Dermis blood vessel endothelial cell (primary cell): ENCODE measurements at places on chromosomes 11 and 22.

DNA sequence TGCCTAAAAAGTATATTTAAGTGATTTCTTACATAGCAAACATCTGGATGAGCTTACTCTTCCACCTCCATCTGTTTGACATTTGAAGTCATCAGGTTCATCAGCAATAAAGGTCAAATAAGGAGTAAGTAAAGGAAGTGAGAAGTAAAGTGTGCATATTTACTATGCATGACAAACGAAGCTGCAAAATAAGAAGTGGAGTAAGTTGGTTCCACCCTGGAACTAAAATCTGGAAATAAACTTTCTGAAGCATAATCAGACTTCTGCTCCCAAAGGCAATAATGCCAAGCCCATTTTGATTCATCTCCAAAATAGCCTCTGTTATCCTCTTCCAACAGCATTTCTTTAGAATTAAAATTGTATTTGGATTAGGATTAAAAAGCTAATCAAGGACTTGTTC lies 8.4 kb upstream of the FIBIN start:
- DNase-seq: no peak

GRCh38 chr22:28674121-28674563 lies 5.5 kb downstream of the TTC28 start:
- DNase-seq: no peak

GRCh38 chr11:116925050-116925449 lies 87.6 kb upstream of the APOA1 start:
- DNase-seq: no peak

DNA sequence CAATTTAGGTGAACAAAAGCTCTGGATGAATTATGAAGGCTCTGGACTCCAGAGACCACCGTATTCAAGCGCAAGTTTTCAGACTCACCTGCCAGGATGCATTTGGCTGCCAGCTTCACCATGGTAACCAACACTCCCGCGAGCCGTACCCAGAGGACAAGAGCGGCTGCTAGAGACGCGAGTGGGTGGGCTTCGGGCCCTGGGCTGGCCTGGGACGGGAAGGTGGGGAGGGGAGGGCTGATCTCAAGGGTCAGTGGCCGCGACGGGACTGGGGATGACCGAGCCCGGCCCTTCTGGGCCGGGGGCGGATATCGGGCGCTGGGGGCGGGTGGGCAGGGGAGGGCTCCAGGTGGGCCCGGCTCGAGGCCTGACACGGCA lies 344 bp downstream of the IFT27 start:
- peak; percentile 35 for DNase-seq

DNA sequence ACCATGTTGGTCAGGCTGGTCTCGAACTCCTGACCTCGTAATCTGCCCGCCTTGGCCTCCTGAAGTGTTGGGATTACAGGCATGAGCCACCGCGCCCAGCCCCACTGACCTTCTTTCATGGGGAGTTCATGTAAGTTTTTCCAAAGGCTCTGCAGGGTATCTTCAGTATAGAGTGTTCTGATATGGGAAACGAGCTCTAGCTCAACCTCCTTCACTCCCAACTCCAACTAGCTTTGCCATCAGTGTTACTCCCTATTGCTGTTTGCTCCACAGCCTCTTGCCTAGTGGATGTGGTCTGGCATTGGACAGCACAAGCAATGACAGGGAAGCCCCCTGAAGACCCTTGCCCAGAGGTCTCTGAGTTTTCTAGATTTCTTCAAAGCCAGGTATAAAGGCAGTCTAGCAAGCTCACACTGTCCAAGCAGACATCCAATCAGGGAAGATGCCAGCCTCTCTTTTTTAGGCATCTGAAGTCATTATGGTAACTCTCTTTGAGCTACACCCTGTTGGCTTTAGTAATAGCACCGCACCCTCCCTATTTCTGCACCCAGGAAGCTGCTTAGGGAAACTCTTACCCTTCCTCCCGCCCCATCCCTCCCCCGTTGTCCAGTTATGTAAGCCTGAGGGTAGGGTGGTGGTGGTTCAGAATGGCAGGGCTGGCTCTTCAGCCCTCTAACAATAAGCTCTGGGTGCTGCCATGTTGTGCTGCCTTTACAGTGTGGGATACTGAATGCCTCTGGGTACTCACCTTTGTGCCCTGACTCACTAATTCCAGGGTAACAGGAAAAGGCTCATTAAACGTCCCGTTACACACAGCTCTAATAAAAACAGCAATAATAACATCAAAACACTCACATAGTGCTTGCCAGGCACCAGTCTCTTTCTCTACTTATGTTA lies 41.4 kb upstream of the CLDN5 start:
- peak; percentile 96 for DNase-seq

DNA sequence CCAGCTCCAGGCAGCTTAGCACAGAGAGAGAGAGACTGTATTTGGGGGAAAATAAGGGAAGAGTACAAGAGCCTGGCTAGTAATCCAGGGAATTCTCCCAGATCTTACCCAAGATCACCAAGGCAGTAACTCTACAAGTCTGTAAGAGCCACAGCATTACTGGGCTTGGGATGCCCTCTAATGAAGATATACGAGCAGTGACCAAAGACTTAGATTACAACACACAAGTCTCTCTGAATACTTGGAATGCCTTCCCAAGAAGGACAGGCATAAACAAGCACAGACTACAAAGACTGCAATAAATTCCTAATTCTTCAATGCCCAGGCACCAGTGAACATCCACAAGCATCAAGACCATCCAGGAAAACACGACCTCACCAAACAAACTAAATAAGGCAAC lies 17.7 kb downstream of the DNAJC24 start:
- DNase-seq: no peak

GRCh38 chr11:2902784-2903671 lies 17.5 kb upstream of the CDKN1C start:
- DNase-seq: no peak

- no peak for DNase-seq
Measured at GRCh38 chr11:37038911-37039310, 440.9 kb upstream of the RAG2 start.

DNA sequence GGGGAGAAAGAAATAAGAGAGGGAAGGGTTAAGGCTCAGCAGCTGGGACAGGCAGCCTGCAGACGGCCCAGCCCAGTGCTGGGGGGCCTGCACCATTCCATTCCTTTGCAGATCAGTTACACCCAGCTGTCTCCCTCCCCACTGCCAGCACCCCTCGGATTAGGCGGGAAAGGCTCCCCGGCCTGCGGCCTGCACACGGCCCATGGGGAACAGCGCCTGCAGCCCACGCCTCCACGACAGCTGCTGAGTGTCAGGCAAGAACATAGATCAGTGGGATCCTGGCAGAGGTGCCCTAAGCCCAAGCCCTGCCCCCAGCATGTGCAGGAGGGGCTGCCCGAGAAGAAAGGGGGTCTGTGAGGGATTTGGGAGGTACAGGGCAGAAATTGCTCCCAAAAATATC lies 65.8 kb upstream of the MYOD1 start:
- no peak for DNase-seq

GRCh38 chr11:72782081-72782920 lies 11.5 kb downstream of the STARD10 start:
- DNase-seq: no peak

DNA sequence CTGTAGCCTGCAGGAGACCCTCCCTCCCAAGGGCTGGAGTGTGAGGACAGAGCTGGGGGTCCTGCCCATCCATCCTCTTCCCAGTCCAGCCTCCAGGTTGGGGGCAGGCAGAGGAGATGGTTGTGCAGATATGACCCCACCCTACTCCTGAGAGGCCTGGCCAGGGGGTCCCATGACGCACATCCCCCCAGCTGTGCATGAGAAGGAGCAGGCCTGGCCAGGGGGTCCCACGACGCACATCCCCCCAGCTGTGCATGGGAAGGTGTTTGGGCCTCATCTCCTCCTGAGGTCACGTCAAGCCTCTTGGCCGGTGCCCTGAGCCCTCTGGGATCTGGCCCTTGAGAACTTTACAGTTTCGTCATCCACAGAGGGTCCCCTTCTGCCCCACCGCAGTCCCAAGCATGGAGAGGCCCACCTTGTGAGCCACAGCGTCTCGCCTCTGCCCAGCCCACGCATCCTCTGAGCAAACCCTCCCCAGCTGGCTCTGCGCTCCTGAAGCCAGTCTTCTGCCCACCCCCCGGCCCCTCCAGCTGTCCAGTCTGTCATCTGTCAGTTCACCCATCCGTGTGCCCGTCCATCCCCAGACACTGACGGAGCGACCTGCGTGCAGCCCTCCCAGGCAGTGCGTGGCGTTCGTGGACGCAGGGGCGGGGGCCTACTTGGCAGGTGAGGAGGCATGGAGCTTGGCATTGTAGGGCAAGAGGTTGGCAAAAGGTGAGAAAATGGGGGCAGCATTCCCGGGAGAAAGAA lies 2.3 kb downstream of the ANO9 start:
- no peak for DNase-seq

- no peak for DNase-seq
Measured at GRCh38 chr11:68036141-68036716, 2.6 kb upstream of the TCIRG1 start.

DNA sequence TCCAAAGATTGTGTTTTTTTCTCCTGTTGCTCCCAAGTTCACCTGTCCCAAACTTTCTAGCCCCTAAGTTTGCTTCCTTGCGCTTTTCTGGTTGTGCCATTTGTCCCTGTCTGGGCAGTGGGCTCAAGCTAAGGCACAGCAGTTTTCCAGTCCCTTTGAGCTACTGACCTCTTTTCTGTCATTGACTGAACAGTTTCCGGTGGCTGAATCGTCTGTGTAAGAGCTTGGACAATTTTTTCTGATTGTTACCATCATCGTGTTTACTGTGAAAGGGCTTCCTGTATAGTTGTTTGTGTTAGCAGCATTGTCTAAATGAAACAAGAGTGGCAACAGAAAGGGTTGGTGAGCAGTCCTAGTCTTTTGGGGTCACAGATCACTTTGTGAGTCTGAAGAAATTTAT lies 49.8 kb downstream of the BMAL1 start:
- peak; percentile 35 for DNase-seq

- no peak for DNase-seq
Measured at GRCh38 chr11:121889931-121890330, 226.1 kb downstream of the BLID start.

GRCh38 chr11:27497284-27497866 lies 9.2 kb downstream of the LIN7C start:
- peak; percentile 50 for DNase-seq
